ENCODE measurements at places on chromosomes 4 and X.

GRCh38 chr4:6365545-6366086 lies 96.0 kb downstream of the WFS1 start:
- no peak for DNase-seq

GRCh38 chrX:105803891-105804290 lies 18.4 kb upstream of the NRK start:
- no peak for DNase-seq

DNA sequence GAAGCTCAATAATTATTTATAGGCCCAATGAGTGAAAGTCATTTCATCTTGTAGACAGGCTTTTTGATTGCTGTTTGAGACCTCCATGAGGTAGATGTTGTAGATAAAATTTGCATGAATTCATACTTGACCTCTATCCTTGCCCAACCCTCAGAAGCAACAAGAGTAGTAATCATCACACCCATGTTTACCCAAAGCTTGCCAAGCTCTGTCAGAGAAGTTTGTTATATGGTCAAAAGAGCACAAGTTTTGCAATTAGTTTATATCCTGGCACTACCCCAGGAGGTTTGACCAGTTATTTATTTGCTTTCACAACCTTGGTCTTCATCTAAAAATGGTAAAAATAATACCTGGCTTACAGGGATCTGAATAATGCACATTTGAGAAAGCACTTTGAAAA lies 20.7 kb downstream of the ADH7 start:
- DNase-seq, result no peak

- peak; percentile 73 for DNase-seq
These were observed 107.8 kb downstream of the NHSL2 start for GRCh38 chrX:72018277-72019112.

Measured in T-helper 22 cell (primary cell).